Stimulated activated naive CD8-positive, alpha-beta T cell treated with anti-CD3 and anti-CD28 coated beads, Interleukin-15, amount 100 ng/mL, for 72 hours (primary cell): ENCODE measurements at places on chromosomes 7 and 10.

- DNase-seq = peak; percentile 74
Measured at GRCh38 chr10:101012525-101013364, 13.1 kb downstream of the LZTS2 start.

- DNase-seq = no peak
Measured at GRCh38 chr10:60433684-60434083, 44.0 kb upstream of the ANK3 start.

DNA sequence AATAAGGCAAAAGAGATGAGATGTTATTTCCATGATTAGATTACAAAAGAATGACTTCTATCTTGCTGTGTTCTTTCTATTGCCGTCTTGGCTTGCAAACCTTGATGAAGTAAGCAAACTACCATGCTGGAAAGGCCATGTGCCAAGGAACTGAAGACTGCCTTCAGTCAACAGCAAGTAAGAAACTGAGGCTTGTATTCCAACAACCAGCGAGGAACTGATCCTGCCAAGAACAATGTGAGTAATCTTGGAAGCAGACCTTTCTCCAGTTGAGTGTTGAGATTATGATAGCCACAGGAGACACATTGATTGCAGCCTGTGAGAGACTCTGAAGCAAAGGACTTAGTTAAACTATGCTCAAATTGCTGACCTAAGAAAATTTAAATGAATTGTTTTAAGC is 164.6 kb upstream of the GRM3 start:
- no peak for DNase-seq

DNA sequence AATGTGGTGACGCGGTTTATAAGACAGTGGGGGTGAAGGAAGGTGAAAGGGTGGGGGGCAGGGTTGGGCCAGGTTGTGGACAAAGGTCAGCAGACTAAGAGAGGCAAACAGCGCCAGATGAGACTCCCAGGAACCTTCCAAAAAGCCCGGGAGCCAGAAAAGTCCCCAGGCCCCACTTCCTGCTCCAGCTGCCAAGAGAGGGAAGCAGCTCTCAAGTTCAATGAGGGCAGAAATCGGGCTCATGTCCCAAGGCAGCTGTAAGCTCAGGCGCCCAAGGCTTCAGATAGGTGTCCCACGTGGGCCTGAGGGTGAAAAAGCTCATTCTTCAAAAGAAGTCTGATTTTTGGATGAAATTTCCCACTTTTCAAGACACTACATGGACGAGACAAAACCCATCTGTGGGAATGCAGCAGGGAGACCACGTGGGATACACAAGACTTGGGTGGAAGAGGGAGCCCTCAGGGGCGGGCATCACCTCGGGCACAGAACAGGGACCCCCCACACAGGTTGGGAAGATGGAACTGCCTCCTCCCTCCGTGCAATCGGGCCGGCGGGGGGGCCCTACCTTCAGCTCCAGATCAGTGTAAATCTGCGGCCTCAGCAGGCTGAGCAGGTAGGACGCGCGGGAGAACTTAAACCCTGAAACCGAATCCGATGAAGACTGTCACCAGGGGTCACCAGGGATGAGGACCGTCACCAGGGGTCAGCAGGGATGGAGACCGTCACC is 7.8 kb downstream of the PYROXD2 start:
- no peak for DNase-seq

- peak; percentile 40 for DNase-seq
Measured at GRCh38 chr10:11823122-11823988, at the start of gene PROSER2. TSS of gene PROSER2 (plus strand) at chr10:11823356. CDS start at chr10:11852078, 28,722 bp downstream.

DNA sequence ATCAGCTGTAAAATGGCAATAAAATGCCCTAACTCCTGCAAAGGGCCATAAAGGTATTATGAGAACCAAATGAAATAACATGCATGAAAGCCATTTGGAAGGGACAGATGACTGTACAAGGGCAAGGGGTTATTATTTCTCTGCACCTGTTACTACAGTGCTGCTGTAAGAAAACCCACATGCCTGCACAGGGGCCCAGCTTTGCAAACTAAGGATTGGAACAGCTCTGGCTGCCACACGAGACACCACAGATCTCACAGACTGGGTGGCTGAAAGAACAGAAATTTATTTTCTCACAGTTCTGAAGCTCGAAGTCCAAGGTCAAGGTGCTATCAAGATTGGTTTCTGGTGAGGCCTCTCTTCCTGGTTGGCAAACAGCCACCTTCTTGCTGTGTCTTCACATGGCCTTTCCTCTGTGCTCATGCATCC is 409.0 kb upstream of the NRP1 start:
- no peak for DNase-seq

DNA sequence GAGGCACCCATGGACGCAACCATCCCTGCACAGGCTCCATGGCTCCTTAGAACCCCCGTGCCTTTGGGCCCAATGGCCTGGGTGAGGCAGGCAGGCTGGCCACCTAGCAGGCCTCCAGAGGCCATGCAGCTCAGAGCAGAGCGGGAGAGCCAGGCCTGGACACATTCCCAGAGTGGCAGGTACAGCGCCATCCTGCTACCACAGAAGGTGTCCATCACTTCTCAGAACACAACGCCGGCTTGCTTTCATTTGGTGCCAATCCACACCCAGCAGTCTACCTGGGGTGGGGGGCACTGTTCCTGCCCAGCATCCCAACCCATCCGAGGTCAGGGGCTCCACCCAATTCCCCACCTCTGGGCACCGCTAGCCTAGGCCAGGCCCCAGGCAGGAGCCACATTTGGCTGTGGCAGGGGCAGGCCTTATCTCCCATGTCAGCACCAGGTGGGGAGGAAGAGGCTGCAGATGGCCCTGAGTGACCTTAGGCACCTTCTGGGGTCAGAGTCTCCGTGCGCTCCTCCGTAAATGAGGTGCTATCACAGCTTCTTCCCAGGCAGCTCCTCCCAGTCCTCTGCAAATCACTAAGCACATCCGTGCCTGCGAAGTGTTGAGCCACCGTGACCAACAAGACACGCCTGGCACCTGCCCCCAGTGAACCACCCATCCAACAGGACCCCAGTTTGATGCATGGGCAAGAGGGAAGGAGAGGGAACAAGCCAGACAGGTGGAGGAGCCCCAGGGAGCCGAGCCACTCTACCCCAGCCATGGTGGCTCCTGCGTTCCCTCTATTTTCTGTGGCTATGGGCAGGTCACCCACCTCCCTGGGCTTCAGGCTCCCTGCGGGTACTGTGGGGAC is 14.2 kb downstream of the KCNH2 start:
- DNase-seq = no peak

- no peak for DNase-seq
Measured at GRCh38 chr10:119022846-119023552, 6.5 kb upstream of the NANOS1 start.
